NCI-H1930 (cell line): ENCODE measurements at places on chromosomes 1 and 21.
A peak's percentile ranks its signal among the peaks of the same experiment; 100 is the strongest.

DNA sequence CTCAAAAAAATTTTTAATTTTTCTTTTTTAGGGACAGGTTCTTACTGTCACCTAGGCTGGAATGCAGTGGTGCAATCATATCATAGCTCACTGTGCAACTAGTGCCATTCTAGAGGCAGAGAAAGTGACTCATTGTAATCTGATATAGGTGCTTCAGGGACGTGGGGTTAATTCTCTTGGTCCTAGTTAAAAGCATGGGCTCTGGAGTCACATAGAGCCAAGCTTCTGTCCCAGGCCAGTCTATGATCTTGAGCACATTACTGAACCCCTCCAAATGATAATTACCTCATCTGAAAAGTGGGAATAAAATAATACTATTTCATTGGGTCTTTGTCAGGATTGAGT lies 1.1 kb upstream of the ADIPOR1 start:
- no peak for DNase-seq

GRCh38 chr1:236129306-236129705 lies 13.0 kb upstream of the GPR137B start:
- no peak for DNase-seq

DNA sequence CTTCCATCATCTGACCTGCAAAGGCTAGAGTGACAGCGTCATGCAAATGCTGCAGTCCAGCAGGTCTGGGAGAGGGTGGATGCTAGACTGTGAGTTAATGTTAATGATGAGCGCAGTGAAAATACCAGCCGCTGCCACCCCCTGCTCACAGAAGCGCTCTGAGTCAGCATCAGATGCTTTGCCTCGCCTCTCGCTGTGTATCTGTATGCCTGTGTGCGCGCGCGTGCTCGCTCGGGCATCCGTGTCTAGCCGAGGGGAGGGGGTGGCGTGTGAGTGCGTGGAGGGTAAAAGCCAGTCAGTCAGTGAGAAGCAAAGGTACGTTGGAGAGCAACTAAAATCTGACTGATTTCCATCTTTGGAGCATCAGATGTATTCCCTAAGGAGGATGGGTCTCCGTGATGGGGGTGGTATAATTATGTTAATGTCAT lies 858.7 kb downstream of the USP25 start:
- no peak for DNase-seq

DNA sequence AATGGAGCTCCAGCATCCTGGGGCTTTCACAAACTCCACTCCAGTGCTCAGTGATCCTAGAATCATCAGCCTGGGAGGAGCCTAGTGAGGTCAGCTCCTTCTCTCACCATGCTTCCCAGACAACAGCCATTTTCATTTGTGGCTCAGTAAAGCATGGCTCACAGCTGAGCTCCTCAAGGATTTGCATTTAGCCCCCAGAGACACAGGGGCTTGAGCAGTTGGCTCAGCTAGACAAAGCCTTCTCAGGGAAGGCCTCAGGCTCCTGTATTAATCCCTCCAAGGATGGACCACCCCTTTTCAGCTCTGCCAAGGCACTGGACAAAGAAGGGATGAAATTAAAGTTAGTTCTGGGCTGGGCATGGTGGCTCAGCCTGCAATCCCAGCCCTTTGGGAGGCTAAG lies 39.5 kb downstream of the ERI3 start:
- no peak for DNase-seq

DNA sequence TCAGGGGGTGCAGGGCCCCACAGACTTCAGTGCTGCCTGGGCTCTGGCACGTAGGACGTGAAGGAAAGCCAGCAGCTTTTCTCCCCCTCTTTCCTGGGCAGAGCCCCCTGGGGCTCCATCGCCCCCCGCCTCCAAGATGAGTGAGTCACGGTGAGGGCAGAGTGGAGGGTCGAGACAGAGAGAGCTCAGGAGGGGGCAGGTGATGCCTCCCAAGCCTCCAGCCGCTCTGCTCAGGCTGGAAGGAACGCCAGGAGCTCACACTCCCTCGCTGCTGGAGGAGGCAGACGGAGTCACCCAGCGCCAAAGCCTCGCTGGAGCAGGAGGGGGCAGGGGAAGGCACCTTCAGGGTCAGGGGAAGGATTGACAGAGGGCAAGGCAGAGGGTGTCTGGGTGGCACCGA lies 119.5 kb downstream of the CASZ1 start:
- DNase-seq = no peak

- DNase-seq = no peak
Observed at GRCh38 chr1:110172001-110172400, 21.7 kb downstream of the SLC6A17 start.

- no peak for DNase-seq
Observed at GRCh38 chr1:185520188-185520920, 203.3 kb upstream of the IVNS1ABP start.

- no peak for DNase-seq
Observed at GRCh38 chr1:231057410-231057809, 17.4 kb upstream of the FAM89A start.

DNA sequence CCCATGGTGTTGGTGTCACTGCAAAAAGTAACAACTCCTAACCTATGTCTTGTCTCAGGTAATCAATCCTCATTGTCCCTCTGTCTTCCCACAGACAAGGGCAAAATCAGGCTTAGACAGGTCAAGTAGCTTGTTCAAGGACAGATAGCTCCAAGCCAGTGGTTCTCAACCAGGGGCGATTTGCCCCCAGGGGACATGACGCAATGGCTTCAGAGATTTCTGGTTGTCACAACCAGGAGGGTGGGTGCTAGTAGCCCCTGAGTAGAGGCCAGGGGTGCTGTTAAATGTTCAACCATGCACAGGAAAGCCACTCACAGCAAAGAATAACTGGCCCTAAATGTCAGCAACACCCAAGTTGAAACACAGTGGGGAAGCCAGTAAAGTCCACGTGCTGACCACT lies 178.9 kb downstream of the RUNX1 start:
- DNase-seq = no peak

DNA sequence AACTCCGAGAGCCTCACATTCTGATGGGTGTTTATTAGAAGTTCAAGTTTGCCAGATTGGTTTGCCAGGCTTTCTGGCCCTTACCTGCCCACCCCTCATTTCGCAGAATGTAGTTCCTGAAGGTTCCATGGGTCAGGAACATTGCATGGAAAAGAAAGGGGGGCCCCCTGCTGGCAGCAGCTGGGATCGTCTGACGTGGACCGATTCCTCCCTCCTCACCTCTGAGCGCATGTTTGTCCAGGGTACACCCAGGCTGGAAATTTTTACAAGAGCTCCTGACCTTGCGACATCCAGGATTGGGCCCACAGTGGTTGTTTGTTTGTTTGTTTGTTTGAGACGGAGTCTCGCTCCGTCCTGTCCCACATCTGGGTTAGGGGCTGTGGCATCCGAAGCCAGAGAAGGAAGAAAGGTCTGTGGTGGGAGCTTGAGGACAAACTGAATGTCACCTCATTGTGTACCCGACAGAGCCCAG lies 126.0 kb upstream of the TMEM51 start:
- DNase-seq = peak; percentile 2

- no peak for DNase-seq
Observed at GRCh38 chr1:24896596-24897262, 33.3 kb downstream of the RUNX3 start.

- DNase-seq = no peak
Observed at GRCh38 chr1:77060000-77060399, 159.2 kb downstream of the PIGK start.

- no peak for DNase-seq
Observed at GRCh38 chr21:31230937-31231336, 113.1 kb downstream of the TIAM1 start.

DNA sequence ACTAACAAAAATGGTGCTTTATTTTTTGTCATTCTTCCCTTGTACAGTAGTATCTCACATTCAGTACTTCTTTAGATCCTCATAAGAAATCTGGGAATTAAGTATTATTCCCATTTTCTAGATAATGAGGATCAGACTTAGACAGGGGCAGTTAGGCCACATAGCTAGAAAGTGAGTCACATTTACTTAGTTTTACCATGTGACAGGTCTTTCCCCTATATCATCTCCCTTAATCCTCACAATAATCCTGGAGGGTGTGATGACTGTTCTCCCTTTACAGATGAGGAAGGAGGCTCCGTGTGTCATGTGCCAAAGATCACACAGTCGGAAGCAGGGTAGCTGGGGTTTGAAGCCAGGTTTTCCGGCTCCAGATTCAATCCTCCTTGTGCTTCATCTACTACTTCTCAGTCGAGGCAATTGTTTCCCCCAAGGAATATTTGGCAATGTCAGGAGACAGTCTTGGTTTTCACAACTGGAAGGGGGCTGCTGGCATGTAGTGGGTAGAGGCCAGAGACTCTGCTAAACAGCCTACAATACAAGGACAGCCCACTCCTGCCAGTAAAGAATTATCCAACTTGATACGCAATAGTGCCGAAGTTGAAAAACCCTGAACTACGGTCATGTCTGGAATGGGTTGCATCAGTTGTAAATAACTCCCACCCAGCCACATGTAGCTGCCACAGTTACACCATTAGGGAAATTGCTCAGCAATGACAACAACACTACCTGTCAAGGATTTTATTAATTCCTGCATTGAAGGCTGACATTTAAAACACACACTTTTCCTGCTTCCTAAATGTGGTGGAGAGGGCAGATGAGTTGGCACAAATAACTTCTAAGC lies 54.5 kb downstream of the C8B start:
- DNase-seq = no peak

- DNase-seq = no peak
Observed at GRCh38 chr21:44444286-44444931, 10.9 kb upstream of the LRRC3 start.

DNA sequence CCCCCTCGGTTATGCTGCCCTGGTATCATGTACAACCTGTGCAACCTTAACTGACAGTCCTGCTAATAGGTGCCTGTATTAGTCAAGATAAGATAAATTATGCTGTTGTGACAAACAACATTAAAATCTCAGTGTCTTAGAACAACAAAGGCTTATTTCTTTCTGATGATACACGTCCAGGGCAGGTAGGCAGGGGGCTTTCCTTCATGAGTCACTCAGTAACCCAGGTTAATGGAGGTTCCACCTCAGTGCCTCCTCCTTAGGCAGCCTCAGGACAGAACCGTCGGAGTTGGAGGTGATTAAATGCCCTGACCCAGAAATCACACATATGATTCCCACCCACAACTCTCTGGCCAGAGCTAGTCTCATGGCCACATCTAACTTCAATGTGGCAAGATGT lies 94.6 kb upstream of the CASZ1 start:
- no peak for DNase-seq

DNA sequence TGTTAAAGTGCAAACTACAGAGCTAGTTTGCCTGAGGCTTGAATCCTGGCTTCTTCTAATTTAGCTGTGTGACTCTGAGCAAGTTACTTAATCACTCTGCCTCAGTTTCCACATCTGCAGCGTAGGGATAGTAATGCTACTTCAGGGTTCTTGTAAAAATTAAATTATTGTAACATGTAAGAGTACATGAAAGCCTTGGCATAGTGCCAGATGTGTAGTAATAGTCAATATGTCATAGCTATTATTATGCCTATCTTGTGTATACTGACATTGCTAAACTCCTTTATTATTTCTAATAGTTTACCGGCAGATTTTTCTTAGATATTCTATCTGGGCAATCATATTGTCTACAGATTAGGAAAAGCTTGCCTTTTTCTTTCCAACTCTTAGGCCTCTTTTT lies 6.8 kb upstream of the TADA1 start:
- DNase-seq = no peak

- DNase-seq = no peak
Observed at GRCh38 chr1:186188004-186188539, 187.0 kb downstream of the TPR start.

DNA sequence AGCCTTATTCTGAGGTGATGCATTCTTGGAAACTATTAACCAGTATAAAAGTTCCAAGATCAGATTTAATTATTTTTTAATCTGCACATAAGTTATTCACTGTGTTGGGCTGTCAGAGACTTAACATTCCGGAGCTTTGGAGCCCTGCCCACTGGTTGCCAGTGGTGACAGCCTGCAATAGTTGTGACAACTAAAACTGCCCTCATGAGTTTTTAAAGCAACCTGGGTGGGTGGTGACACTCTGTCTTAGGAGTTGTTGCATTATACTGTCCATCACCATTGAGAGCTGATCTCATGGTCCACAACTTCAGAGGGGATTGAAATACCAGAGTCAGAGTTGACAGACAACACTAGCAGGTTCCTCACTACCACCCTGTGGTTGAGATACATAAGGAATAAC lies 653.9 kb upstream of the USP24 start:
- DNase-seq = no peak

DNA sequence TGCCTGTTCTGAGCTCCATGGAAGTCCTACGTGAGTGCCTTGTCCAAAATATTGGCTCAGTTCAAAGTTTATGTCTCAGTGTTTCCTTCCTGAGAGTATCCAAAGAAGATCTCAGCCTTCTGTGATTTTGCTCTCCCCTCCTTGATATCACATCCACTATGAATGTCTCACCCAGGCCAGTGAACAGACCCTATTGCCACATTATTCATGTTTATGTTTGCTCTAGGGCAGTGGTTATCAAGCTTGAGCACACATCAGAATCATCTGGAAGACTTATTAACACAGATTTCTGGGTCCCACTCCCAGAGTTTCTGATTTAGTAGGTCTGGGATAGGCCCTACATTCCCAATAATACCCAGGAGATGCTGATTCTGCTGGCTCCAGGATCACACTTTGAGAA lies 145.0 kb upstream of the FGGY start:
- no peak for DNase-seq

- no peak for DNase-seq
Observed at GRCh38 chr1:114510274-114511031, 550 bp downstream of the TRIM33 start.

GRCh38 chr1:229970714-229971113 lies 96.3 kb upstream of the GALNT2 start:
- no peak for DNase-seq

DNA sequence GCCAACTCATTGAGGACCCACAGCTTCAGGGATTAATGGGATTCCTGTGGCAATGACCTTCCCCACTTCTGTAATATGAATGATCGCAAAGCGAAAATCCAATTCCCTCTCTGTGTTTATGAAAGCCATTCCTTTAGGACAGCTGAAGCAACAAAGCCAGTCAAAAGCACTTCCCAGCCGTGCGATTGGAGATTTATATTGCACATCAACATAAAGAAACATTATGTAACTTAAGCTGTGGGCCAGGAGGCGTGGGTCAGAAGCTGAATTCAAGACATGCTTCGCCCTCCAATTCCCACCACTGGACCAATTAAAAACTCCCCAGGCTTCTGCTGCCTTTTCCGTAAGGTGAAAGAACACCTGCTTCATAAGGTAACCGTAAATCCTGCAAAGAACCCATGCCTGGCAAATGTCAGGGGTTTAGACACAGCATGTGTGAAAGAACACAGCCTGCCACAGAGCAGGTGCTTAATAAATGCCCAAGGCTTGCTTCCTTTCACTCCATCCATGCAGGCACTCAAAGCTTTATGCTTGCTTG lies 138.9 kb upstream of the SOD1 start:
- DNase-seq = no peak

- no peak for DNase-seq
Observed at GRCh38 chr1:234545517-234546386, 64.2 kb downstream of the IRF2BP2 start.

DNA sequence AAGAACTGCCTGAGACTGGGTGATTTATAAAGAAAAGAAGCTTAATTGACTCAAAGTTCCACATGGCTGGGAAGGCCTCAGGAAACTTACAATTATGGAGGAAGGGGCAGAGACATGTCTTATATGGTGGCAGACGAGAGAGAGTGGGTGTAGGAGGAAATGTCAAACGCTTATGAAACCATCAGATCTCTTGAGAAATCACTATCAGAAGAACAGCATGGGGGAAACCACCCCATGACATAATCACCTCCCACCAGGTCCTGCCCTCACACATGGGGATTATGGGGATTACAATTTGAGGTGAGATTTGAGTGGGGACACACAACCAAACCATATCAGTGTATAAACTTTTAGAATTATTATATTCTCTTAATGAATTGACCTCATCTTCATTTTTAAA lies 335.9 kb upstream of the DPYD start:
- DNase-seq = no peak

GRCh38 chr21:44727757-44728156 lies 16.4 kb upstream of the TSPEAR start:
- DNase-seq = no peak
